ENCODE measurements at places on chromosomes 2 and 18. TPM values are rescaled to one million over a fixed set of nuclear protein-coding genes. Genes with fewer than 3 reads are reported as not detected.

The ALKAL2 gene
- 52.9 TPM for total RNA-seq

GRCh38 chr2:162242586-162243280 is 512 bp downstream of the FAP start:
- H3K27ac ChIP-seq: peak overlapping the region; percentile 96
- peaks cover 78% of the 10 kb centered on the region for H3K4me1 ChIP-seq
- H3K27me3 ChIP-seq: no peaks in the 10 kb centered on the region
- peaks cover 10% of the 10 kb centered on the region for H3K36me3 ChIP-seq
- peak overlapping the region; percentile 78 for H3K4me3 ChIP-seq

DNA sequence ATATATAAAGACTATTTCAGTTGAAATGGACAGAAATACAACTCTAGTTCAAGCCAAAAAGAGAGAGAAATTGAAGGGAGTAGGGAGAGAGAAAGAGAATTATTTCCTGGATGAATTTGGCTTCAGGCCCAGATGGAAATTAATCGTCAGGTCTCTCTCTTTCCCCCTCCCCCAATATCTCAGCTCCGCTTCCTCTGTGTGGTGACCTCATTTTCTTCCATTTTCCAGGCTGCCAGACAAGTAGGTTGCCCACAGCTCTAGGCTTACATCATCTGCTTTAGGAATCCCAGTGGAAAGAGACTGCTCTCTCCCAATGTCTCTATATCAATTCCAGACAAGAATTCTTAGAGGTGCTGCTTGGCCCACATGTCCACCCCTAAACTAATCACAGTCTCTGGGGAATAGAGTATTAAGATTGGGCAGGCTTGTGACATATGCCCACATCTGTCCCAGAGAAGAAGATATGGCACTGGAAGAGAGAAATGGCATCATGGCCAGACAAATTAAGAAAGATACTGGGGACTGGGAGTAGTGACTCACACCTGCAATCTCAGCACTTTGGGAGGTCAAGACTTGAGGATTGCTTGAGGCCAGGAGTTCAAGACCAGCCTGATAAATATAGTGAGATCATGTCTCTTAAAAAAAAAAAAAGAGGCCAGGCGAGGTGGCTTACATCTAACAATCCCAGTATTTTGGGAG is 37.2 kb upstream of the CFAP36 start:
- no peak overlapping the region for H3K27ac ChIP-seq
- peaks cover 10% of the 10 kb centered on the region for H3K27me3 ChIP-seq
- H3K4me3 ChIP-seq: no peak overlapping the region
- DNase-seq: no peak
- no peaks in the 10 kb centered on the region for H3K36me3 ChIP-seq

DNA sequence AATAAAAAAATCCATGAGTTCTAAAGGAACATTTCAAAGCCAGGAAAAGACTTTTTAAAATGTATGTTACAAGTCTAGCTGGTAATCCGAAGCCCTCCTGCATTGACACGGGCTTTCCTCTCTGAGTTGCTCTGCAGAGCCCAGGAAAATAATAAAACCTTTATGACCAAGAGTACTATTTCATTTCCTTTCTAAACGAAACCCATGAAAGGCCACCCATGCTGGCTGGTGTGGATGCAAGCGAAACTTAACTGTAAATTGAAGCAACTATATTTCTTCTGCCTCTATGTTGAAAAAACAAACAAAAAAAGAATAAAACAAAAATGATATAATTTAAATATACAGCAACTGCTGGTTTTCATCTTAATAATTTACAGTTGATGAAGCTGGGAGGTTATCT is 41.3 kb upstream of the ZNF532 start:
- H3K4me3 ChIP-seq: no peak overlapping the region
- no peaks in the 10 kb centered on the region for H3K36me3 ChIP-seq
- H3K27ac ChIP-seq: no peak overlapping the region
- DNase-seq: no peak
- H3K27me3 ChIP-seq: no peaks in the 10 kb centered on the region

DNA sequence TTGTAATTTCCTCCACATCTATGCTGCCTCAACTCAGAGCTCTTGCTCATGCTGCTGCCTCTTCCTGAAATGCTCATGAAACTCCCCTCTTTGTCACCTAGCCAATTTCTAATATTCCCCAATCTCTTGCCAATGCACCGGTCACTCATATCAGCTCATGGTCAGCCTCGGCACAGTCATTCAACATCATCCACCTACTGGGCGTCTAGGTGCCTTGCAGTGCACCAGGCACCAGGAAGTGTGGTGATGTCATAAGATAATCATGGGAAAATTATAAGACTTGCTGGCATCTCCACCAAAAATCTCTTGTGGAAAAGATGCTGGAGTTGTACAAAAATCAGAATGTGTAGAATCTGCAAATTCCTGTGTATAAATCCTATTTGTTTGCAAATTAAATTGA is 52.6 kb upstream of the RAB27B start:
- H3K4me3 ChIP-seq: no peak overlapping the region
- DNase-seq: no peak
- H3K27me3 ChIP-seq: no peaks in the 10 kb centered on the region
- H3K36me3 ChIP-seq: no peaks in the 10 kb centered on the region
- H3K4me1 ChIP-seq: peaks cover 29% of the 10 kb centered on the region
- H3K27ac ChIP-seq: peak overlapping the region; percentile 94

All from osteocyte (in vitro differentiated cells).